ENCODE measurements at places on chromosomes 7 and 10. TPM values are rescaled to one million over a fixed set of nuclear protein-coding genes. Genes with fewer than 3 reads are reported as not detected.

The GLRX3 gene
- 55.6 TPM for total RNA-seq

The DNA2 gene
- 21.7 TPM for total RNA-seq

The NPM3 gene
- total RNA-seq: 34.4 TPM

The PFKFB3 gene
- 21.0 TPM for total RNA-seq

The FEZF1 gene
- total RNA-seq: 12.2 TPM

The CALY gene
- 36.4 TPM for total RNA-seq

The MOGAT3 gene
- not detected for total RNA-seq

The ZNF804B gene
- total RNA-seq: 8.3 TPM

The GNG11 gene
- total RNA-seq: 6.5 TPM

The BTBD16 gene
- total RNA-seq: not detected

Measured in diencephalon (tissue), 1 donor.